ENCODE measurements at places on chromosomes 2 and 18.

DNA sequence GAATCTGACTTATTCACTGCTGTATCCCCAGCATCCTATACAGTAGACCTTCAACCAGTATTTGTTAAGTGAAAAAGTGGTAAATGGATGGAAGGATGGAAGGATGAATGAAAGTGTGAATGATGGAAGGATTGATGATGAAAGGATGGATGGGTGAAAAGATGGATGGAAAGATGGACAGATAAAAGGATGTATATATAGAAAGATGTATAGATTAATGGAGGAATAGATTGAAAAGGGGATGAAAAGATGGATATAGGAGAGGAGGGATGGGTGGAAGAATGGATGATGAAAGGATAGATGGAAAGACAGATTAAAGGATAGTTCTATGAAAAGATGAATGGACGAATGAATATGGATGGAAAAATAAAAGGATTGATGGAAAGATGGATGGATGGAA lies 50.0 kb downstream of the PSD4 start:
- no peak for DNase-seq

DNA sequence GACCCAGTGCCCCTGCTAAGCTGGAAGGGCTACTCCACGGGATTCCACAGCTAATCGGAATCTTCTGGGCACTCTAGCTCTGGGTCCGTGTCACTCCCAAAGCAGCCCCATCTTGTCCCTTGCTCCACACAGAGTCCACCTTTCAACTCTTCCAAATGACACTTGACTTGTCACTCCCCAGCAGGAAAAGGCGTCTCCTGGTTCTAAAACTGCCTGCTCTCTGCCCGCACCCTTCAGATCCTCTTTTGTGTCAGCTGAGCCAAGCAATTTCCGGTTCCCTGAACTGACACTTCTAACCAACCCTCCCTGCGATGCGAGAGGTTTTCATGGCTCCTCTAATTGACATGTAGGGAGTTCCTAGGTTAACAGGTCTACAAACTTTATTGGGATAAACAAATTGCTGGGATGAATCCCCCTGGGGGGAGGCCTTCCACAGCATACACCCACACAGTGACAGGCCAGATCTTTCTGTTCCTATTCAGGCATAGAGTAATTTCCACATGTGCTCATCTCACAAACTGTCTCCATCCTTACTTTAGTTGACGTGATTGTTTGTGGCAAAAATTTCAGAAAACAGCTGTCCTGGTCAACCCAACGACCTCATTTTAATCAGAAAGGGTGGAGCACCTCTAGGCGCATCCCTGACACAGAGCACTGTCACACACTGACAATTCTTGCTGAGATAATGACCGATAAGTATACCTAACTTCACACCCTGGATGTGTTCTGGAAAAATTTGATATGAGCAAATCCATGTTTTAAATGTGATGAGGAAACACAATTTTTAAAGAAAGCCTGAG lies 104.9 kb downstream of the RBMS1 start:
- no peak for DNase-seq

- no peak for DNase-seq
Observed at GRCh38 chr18:36130039-36130831, 536 bp downstream of the ELP2 start.

DNA sequence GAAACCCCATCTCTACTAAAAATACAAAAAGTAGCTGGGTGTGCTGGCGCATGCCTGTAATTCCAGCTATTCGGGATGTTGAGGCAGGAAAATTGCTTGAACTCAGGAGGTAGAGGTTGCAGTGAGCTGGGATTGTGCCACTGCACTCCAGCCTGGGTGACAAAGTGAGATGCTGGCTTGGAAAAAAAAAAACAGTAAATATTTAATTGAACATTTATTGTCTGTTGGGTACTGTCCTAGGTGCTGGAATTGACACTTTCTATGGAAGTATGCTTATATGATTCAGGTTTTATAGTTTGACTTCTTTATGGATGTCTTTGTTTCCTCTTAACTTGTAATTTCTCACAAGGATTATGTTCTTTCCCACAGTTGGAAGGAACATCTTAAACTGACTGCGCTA lies 633.1 kb upstream of the SETBP1 start:
- DNase-seq = no peak

Data from left hindlimb (tissue), 1 donor.